ENCODE measurements at places on chromosomes 5 and 9.

DNA sequence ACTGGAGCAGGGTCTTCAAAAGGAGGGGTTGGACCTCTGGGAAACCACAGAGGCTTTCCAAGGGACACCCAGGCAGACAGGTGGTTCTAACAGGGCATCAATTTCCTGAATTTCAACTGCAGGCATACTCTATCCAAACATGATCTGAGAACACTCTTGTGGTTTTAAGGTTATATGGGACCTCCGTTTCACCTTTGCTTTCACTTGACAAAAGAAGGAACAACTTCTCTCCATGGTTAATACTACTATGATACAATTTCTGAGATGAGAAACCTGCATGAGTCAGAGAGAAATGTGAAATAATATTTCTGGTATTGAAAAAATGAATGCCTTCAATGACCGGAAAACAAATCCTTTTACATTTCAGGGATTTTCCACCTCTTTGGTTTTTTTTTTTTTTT, 28.0 kb upstream of the ERAP1 start:
- H3K27ac ChIP-seq, result no peak overlapping the region
- H3K36me3 ChIP-seq, result no peaks in the 10 kb centered on the region
- H3K4me3 ChIP-seq, result no peak overlapping the region
- no peak for DNase-seq

DNA sequence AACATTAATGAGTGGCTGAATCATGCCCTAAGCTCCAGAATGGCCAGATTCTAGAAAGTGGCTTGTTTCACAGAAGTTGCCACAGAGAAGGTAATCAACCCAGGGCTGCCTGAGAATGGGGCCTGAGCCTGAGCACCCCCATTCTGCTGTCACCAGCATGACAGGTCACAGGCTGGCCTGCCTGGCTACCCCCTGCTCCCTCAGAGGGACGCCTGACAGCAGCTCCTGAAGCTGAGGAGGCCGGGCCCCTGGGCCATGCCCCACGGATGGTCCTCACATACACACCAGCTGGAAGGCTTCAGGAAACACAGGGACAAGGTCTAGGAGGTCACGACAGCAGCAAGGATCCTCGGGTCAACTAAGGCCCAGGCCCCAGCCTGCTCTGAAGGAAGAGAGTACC, 3.7 kb downstream of the GABRP start:
- H3K36me3 ChIP-seq, result no peaks in the 10 kb centered on the region
- DNase-seq, result no peak
- H3K4me3 ChIP-seq, result no peak overlapping the region
- H3K27me3 ChIP-seq, result peaks cover 2% of the 10 kb centered on the region
- no peak overlapping the region for H3K27ac ChIP-seq

DNA sequence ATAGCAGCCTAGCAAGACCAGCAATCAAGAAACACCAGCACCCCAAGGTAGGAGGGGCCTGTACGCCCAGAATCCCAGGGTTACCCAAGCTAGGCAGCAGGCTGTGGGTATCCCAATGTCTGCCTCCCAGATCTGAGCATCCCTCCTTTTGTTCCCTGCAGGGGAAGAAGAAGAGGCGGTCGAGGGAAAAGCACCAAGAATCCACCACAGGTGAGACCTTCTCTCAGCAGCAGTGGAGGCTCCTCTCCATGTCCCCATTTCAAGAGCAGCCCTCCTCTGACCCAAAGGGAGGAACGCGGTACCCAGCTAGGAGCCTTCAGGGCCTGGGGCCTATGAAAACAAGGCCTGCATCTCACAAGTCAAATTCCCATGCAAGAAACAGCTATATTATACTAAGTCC, 28.9 kb downstream of the TCF7 start:
- no peak overlapping the region for H3K4me3 ChIP-seq
- H3K4me1 ChIP-seq, result peaks cover 61% of the 10 kb centered on the region
- no peak overlapping the region for H3K27ac ChIP-seq
- H3K36me3 ChIP-seq, result peaks cover 95% of the 10 kb centered on the region
- H3K27me3 ChIP-seq, result no peaks in the 10 kb centered on the region

DNA sequence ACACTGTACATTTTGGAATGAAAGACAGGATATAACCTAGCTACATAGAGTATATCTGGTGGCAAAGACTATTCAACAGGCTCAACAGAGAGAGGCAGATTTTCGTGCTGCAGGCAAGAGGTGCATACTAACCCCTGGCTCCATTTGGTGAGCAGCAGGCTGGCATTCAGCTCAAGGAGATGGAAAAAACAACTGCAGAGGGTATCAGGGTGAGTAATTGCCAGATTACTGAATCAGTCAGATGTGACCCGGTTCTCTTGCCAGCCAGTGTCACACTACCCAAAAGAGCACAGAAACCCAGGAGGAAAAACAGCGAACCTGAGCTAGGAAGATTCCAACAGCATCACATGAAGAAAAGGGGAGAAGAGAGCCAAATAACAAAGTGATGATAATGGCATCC, 130.4 kb upstream of the PRLR start:
- DNase-seq, result no peak
- H3K4me3 ChIP-seq, result no peak overlapping the region
- H3K36me3 ChIP-seq, result no peaks in the 10 kb centered on the region
- no peaks in the 10 kb centered on the region for H3K27me3 ChIP-seq

DNA sequence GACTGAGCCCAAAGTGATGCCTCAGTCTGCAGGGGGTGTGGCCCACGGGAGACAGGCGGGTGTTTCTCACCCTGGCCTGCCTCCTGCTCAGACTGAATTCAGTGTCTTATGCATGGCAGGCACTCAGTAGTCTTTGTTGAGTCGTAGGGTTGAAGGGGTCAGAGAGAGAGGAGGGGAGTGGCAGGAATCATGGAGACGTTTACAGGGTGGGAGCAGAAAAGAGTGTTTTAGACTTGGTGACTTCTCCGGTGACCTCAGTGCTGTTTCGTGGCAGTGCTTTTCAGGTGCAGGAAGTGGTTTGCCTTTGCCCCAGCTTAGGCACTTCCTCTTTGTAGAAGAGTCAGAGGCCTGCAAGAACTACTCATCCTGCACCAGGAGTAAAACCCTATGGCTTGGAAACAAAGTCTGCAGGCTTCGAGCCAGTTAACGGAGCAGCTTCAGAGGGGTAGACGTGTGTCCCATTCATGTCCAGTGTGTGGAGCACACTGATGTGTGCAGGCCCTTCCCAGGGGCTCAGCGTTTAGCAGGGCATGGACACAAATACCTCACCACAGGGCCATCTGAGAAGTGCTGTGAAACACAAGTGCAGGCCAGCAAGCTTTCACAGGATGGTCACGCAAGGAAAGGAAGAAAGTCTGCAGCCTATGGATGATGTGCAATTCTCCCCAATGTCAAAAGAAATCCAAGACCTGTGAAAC, 24.5 kb upstream of the SEMA4D start:
- H3K36me3 ChIP-seq, result no peaks in the 10 kb centered on the region
- peak; percentile 70 for DNase-seq
- H3K4me1 ChIP-seq, result peaks cover 96% of the 10 kb centered on the region
- peak overlapping the region; percentile 81 for H3K27ac ChIP-seq
- H3K27me3 ChIP-seq, result no peaks in the 10 kb centered on the region

GRCh38 chr5:58088941-58089340, 370.9 kb downstream of the PLK2 start:
- no peak for DNase-seq
- H3K36me3 ChIP-seq, result no peaks in the 10 kb centered on the region
- no peak overlapping the region for H3K27ac ChIP-seq
- H3K4me3 ChIP-seq, result no peak overlapping the region
- H3K27me3 ChIP-seq, result no peaks in the 10 kb centered on the region
- H3K4me1 ChIP-seq, result no peaks in the 10 kb centered on the region
